ENCODE measurements at places on chromosomes 4 and X.

- DNase-seq: no peak
Observed at GRCh38 chr4:109005523-109005922, 242.7 kb upstream of the ETNPPL start.

DNA sequence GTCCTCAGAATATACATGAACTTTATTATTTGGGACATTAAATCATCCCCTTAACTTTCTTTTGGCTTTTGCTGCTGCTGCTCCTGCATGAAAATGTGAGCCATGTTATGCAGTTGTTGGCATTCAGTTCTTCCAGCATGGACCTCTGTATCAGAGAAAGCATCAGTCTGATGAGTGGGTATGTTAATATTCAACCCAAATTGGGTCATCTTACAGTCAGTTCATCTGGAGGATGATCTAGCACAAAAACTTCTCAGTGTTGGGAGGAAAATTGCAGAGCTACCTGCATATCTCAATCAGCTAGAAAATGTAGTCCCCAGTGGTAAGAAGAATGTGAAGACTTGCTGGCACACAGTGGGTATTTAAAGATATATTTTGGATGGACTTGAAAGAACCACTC, 96.7 kb downstream of the IL1RAPL2 start:
- no peak for DNase-seq

DNA sequence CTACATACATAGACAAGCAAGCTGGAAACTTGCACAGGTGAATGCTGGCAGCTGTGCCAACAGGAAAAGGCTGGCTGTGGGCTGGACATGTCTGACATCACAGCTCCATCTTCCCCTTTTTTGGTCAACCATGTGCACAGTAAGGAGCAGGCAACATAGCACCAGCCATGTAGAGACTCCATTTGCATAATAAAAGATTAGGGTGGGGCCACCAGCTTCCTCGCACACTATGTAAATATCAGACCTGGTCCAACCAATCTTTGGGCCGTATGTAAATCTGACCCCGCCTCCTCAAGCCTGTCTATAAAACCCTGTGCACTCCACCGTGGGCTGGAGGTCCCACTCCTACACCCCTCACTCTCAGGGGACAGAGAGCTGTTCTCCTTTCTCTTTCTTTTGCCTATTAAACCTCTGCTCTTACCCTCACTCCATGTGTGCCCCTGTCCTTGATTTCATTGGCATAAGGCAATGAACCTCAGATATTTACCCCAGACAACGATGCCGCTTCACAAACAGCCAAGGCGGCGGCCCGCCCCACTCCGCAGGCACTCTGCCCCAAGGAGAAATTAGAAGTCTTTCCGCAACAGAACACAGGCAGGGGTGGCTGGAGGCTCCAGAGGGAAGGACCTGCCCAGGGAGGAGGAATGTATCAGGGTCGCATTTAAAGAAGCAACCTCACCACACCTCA, 862.2 kb downstream of the TRIML1 start:
- DNase-seq: no peak

GRCh38 chrX:39983715-39984114, 114.0 kb downstream of the BCOR start:
- no peak for DNase-seq

DNA sequence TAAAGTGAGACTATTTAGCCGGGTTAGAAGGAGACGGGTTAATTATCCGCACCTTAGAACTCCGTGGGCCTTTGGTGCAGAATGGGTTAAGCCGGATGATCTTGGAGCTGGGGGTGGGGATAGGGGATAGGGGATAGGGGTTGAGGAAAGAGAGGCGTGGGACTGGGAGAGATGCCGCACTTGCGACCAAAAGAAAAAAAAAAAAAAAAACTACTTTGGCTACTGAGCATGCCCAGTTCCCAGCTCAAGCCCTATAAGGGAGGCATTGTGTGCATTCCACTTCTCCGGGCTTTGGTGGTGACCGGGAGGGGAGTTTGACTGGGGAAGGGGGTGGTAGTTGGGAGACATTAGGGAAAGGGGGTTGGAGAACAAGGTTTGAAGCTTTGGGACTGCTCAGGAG, at the start of gene SLITRK4:
Gene SLITRK4, minus strand, starts transcription at position 187 of the 400 bp plus-strand sequence. CDS start 4,993 bp downstream, outside the sequence.
- no peak for DNase-seq

DNA sequence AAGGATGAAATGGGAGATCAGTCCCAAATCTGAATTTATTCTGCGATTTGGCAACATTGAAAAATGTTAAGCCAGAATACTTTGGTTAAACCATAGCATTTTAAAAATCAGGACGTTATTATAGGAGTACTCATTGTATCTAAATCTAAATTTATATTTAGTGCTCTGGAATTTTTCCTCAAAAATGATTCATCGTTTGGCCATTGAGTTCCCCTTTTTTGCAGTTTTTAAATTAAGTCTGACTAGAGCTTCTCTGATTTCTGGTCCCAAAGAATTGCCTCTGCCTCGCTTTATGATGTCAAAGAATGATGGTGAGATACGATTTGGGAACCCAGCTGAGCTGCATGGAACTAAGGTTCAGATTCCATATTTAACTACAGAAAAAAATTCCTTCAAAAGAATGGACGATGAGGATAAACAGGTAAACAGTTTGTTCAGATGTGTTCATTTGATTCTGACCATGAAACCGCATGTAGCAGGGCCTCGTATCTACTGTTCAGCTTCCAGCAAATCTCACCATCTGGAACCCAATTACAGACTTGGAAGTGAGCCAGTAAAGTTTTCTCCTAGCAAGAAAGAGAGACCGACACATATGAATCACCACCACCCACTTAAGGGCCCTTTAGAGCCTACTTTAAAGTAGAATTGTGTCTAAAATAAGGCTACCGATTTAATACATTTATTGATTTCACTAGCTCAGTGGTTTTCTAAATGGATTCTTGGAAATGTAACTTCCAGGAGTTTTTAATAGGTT, 75.6 kb downstream of the REPS2 start:
- DNase-seq: no peak

DNA sequence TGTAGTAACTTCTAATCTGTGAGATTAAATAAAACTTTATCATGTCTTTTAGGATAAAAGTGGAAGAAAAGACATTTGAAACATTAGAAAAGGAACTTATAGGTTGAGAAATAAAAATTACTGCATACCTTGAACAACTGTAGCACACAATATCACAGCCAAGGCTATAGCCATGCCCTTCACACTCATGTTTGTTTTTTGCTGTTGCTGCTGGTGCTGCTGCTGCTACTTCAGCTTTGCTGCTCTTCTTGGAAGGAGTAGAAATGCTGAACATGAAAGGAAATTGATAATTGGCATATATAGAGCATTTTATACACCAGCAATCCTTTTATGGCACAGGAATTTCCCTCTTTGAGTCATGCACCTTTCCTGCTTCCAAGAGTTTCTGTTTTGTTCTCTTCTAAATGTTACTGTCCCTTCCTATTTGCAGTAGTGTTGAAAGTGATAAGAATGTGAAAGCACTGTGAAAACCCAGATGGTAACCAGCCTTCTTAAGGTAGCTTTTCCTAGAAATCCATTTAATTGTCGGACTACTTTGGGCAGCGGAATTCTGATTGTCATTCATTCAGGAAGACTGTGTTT, at the start of gene CXCL11:
Gene CXCL11, minus strand, starts transcription at position 272 of the 582 bp plus-strand sequence. Its CDS starts 83 bp downstream, at position 189.
- DNase-seq: no peak

- DNase-seq: no peak
Observed at GRCh38 chr4:7252510-7253340, 60.4 kb downstream of the SORCS2 start.

GRCh38 chr4:63558709-63559108, 850.5 kb downstream of the TECRL start:
- DNase-seq: no peak

GRCh38 chr4:187175197-187175596, 451.5 kb upstream of the FAT1 start:
- DNase-seq: no peak

DNA sequence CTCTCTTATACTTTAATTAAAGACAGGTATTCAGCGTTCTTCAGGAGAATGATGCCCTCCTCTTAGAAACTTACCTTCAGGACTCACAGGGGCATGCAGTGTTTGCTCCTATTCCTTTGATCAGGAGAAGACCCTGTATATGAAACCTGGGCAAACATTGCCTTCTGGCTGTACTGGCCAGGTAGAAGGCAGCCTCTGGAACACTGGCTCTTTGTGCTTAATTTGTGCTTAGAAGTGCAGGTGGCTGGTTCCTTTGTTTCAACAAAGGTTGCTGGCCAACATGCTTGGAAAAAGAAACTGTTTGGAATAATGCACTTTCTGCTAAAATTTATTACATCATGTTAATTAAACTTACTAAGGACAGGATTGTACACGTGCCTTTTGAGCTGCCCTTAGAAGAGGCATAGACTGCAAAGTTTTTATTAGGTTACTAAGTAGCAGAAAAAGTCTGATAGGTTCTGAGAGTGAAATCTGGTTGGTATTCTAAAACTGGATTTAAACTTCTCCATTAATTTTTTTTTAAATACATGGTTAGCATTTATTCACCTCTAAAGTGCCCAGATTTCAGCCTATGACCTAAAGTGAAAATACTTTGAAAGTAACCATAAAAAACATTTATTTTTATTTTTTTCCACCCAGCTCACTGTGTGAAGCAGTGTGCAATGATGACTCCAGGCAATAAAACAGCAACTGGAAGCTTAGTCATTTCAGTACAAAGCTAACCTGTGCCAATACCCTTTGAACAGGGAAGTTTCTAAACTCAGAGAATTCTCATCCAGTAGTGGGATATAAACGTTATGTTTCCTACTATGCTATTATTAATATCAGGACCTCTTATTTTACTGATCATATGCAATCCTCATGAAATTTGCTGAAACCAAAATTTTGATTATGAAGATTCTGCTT, 11.3 kb downstream of the RASSF6 start:
- DNase-seq: no peak

DNA sequence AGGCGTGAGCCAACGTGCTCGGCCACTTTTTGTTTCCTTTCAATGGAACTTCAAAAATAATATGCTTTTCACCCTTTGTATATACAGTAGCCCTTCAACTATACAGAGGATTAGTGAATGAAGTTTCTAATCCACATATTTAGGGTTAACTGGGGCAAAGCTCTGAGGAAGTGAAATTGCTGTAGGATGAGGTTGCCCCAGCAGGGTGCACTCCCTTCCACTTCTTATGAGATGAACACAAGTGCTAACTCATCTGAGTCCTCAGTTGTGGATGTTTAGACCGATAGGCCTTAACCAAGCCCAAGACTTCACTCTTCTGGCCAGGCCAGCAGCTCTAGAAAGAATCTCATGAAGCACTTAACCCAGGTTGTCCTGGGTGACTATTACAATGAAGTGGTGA, 29.1 kb upstream of the CT55 start:
- no peak for DNase-seq

DNA sequence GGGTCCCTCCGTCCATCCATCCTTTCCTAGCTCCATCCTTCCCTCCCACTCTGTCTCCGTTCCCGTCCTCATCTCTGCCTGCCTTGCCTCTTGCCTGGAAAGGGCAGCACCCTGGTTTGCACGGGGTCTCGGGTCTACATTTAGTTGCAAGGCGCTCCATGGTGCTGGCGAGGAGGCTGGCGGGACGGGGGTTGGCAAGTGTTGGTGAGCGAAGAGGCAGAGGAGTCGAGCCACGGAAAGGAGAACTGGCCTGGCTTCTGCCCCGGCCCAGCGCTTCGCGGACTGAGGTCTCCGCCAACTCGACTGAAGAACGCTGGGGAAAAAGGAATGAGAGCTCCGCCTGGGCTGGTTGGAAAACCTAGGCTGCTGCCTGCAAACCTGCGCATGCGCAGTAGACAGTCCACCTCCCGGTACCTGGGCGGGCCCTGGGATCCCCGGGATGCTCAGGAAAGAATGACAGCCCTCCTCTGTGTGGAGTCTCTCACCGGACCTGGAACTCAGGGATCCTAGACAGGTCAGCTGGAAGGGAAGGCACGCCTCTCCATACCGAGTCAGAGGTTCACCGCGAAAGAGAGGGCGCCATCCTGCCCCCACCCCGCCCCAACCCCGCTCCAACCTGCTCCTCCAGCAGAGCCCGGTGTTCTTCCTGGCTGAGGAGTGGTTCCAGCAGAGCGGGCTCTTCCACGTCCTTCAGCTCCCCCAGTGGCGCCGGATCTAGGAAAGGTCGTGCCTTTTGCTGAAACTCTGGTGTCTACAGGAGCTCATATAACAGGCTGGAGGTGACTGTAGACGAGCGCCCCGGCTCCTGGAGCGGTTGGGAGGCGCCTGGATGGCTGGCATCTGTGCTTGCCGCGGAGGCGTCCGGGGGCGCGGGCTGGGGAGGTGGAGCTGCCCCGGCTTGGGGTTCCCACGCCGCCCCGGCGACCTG, 6.0 kb downstream of the FRG2 start:
- no peak for DNase-seq

DNA sequence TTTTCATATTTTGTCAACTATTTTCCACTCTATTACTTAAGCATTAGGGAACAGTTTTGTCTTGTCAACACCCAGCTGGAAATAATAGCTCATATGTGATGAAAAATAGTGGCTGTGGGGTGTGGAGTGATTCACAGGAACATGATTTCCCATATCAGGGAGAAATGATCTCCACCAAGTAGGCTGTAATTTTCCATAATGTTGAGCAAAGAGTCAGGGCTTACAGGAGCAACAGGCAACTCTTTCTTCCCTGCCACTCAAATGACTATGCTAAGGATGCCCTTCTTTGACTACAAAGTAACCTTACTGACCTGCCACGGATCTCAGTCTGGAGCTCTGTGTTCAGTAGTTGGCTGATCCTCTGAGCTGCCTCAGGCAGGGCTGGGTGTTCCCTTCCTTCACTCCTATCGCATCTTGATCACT, 90.0 kb upstream of the GATB start:
- no peak for DNase-seq

- DNase-seq: no peak
Observed at GRCh38 chr4:101282076-101282844, 65.1 kb downstream of the PPP3CA start.

DNA sequence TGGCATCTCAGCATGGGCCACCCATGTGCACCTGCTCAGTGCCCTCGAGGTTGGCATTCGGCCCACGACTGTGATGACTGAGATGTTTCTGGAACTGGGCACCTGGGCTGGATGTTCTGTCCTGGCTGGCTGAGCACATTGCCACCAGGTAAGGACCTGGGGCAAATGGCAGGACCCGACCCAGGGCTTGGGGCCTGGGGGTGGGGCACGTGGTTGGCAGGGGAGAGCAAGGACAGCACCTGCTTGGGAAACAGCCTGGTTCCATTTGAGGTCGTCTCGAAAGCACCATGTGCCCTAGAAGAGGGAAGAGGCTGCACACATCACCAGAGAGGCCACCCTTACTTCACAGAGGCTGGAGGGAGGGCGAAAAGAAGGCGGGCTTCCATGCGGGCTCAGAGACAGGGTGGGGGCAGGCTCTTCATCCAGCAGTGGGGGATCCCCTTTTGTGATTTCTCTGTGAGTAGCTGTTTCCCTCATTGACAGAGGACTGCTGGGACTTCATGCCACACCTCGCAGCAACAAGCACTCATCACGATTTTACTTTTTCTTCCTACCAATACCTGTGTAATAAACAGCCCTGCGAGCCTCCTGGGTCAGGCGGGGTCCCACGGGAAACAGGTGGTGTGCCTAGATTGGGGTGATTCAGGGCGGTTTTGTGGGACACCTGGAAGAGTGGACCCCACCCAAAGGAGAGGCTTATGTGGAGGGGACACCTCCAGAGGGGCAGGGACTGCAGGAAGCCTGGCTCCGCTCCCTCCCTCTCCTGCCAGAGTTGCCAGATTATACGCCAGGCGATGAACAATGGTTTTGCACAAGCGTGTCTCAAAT, 12.0 kb downstream of the TMEM187 start:
- no peak for DNase-seq

Data from GM12891 (cell line).